CD4-positive, alpha-beta T cell (primary cell): ENCODE measurements at places on chromosomes 11 and 22. TPM values are rescaled to one million over a fixed set of nuclear protein-coding genes. Genes with fewer than 3 reads are reported as not detected.

KCNQ1 gene
- total RNA-seq, result 33.1 TPM

POU2AF3 gene
- not detected for total RNA-seq

KDM4E gene
- total RNA-seq, result not detected

MPZL3 gene
- 30.2 TPM for total RNA-seq

YIF1A gene
- 17.4 TPM for total RNA-seq

ELMOD1 gene
- total RNA-seq, result not detected

GPR152 gene
- total RNA-seq, result not detected

RHOD gene
- total RNA-seq, result not detected

SLC36A4 gene
- total RNA-seq, result 15.9 TPM

SH3BP1 gene
- 49.0 TPM for total RNA-seq

KCNJ11 gene
- not detected for total RNA-seq

ZC3H12C gene
- total RNA-seq, result 0.05 TPM

SART1 gene
- total RNA-seq, result 80.2 TPM

NRXN2 gene
- total RNA-seq, result 0.31 TPM

RIC3 gene
- total RNA-seq, result 57.6 TPM

KLHL35 gene
- 0.81 TPM for total RNA-seq

ESAM gene
- 0.38 TPM for total RNA-seq

MPEG1 gene
- 2.8 TPM for total RNA-seq

PDGFD gene
- not detected for total RNA-seq

SOX6 gene
- total RNA-seq, result not detected

GGTLC3 gene
- total RNA-seq, result 0.58 TPM

HIPK3 gene
- 38.1 TPM for total RNA-seq

PICK1 gene
- 25.6 TPM for total RNA-seq

SCGB1D2 gene
- not detected for total RNA-seq

SHISAL1 gene
- not detected for total RNA-seq
